ENCODE measurements at places on chromosomes 5 and 9.
A peak's percentile ranks its signal among the peaks of the same experiment; 100 is the strongest.

- DNase-seq, result no peak
Observed at GRCh38 chr9:17519761-17520160, 59.1 kb upstream of the SH3GL2 start.

GRCh38 chr5:55894135-55894534 lies 43.0 kb downstream of the IL31RA start:
- no peak for DNase-seq

- no peak for DNase-seq
Observed at GRCh38 chr5:31161781-31162181, 31.7 kb upstream of the CDH6 start.

DNA sequence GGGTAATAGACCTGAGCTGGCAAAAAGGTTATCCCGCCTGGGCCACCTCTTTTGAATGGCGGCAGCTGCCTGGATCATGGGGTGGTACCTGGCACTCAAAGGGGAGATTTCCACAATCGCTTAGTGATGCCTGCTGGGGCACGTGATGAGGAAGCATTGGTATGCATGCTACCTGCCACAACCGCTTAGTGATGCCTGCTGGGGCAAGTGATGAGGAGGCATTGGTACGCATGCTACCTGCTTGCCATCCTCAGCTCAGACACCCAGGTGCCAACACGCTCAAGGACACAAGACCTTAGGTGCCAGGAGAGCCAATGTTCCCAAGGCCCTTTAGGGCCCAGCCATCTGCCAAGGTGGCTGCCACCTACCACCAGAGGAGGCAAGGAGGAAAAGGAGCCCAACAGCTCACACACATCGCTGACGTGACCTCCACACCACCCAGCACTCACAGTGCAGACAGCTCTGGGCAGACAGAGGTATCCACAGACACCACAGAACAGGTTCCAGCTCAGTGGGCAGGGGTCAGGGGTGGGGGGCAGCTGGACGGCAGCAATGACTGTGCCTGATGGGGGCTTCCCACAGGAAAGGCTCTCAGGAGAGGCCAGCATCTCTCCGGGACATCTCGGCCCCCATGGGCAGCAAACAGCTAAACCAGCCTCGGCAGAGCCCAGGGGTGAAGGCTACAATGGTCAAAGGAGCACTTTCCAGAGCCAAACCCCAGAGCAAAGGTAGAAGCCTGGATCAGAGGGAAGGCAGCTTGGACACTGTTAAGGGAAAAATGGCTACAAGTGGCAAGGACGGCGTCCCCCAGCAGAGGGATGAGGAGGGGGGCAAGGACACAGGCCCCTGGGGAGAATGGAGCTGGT lies 43.0 kb upstream of the SARDH start:
- DNase-seq, result no peak

DNA sequence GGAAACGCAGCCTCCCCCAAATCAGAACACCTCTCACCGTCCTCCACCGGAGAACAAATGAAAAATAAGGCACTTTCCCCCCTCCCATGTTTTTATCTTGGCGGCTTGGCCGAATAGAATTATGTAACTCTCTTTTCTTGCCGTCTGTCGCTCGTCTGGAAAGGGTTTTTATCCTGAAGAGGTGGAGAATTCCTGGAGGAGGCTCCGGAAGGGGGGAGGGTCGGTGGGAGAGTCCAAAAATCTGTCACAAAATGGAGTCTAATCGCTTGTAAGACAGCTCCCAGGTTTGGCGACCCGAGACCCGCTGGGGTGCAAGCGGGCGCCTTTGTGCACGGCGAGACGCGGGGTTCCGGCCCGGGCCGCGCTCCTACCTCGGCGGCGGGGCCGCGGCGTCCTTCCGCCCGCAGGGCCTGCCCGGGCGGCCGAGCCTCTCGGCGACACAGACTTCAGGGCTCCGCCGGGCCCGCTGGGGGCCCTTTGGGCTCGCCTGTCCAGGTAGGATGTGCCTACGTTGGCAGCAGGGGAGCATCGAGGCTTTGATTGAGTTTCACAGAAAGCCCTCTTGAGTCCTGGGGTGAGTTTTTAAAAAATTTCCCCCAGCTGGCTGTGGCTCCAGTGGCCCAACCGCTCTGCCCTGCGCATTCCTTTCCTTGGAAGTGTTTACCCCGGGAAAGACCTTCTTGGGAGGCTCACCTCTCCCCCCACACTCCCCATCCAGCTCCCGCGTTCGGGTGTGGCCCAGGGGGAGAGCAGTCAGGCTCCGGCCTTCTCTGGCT lies 5.0 kb downstream of the LMX1B start:
- no peak for DNase-seq

DNA sequence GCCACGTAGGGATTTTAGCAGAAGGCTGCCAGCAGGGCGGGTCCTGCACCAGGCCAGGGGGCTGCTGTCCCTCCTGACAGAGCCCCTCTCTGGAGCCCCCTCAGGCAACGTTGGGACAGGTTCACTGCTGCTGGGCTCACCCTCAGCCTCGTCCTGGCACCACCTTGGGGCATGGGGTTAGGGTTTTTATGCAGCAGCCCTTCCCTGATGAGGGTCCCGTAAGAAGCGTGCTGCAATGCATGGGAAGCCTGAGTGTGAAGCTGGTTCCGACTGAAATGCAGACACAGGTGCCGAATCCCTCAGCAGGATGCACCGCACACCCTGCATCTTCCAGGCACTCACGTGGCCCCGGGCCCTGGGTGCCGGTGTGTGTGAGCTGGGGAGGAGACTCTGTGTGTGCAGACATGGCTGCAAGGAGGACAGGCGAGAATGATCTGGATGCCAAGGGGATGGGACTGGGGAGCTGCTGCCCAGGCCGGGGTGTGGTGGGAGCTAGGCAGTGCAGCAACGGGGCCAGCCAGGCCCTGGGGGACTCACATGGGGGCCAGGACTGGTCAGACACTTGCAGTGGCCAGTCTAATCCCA lies 27.1 kb downstream of the ZDHHC11B start:
- DNase-seq, result no peak

- no peak for DNase-seq
Observed at GRCh38 chr5:103487218-103487617, 75.4 kb downstream of the NUDT12 start.

- DNase-seq, result peak; percentile 86
Observed at GRCh38 chr5:75236322-75237316, at the start of gene ANKRD31. TSS of gene ANKRD31 (minus strand) at chr5:75236878. CDS start at chr5:75236686, 192 bp downstream.

All from stimulated activated CD8-positive, alpha-beta memory T cell treated with anti-CD3 and anti-CD28 coated beads, Interleukin-7, amount 100 ng/mL, for 4 hours (primary cell).